ENCODE measurements at places on chromosomes 16 and 17.

- DNase-seq, result no peak
These were observed 12.5 kb upstream of the C16orf95 start for GRCh38 chr16:87329436-87330256.

GRCh38 chr16:81170824-81171223 lies 67.7 kb upstream of the BCO1 start:
- no peak for DNase-seq

GRCh38 chr16:23868136-23868535 lies 32.4 kb downstream of the PRKCB start:
- no peak for DNase-seq

DNA sequence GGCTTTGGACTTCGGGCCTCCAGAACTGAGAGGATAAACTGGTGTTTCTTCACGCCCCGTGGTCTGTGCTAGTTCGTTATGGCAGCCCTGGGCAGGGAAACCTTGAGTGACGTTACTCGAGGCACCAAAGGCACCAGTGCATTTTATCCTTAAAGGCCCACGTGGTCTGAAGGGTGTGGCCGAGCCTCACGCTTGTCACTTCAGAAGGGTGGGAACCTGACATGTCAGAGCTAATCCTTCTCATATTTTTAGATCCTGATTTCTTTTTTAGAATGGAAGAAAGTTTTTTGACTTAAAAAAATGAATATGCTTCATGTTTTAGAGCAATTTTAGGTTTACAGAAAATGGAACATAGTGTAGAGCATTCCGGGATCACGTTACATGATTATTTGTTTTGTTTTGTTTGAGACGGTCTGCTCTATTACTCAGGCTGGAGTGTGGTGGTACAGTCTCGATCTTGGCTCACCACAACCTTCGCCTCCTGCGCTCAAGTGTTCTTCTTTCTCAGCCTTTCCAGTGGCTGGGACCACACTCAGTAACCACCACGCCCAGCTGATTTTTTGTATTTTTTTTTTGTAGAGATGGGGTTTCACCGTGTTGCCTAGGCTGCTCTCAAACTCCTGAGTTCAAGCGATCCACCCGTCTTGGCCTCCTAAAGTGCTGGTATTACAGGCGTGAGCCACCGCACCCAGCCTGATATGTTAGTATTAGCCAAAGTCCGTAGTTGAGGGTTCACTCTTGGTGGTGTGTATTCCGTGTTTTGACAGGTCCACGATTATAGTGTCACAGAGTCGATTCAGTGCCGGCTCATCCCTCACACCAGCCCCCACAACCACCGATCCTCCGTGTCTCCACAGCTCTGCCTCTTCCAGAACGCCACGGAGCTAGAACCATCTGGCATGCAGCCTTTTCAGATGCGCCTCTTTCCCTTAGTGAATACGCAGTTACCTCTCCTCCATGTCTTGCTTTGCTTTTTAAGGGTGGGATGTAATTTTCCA lies 47.9 kb downstream of the RAB11FIP3 start:
- peak; percentile 58 for DNase-seq

DNA sequence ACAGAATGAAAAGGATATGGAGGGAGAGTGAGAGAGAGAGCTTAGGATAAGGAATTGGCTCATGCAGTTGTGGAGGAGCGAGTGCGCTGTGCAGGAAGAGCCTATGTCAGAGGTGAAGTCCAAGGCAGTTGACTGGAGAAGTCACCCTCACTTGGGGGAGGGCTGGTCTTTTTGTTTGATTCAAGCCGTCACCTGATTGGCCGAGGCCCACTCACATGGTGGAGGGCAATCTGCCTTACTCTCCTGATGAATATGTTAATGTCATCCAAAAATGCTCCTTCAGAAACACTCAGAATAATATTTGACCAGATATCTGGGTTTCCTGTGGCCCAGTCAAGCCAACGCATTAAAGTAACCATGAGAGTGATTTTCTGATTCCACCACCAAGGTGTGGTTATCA lies 131.7 kb downstream of the KATNIP start:
- no peak for DNase-seq

Data from occipital lobe (tissue), 3 donors.